ENCODE measurements at places on chromosomes 3 and 15.

- DNase-seq: no peak
Measured at GRCh38 chr15:87873516-87873915, 383.0 kb downstream of the NTRK3 start.

DNA sequence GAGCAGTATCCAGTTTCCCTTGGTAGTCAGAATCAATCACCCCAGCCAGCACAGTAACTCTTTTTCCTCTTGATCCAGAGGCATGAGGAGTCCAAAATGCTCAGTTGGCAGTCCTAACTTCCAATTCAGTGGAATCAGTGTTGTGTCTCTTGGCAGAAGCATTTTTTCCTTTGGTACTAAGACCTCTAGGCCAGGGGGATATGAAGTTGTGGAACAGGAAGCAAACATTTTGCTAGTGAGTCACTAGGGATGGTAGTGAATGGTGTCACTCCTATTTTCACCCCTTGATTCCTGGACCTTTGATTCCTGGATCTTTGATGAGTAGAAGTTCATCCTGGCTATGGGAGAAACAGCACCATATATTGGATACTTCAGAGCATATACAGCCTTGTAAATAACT is 70.5 kb upstream of the ALDH1A3 start:
- no peak for DNase-seq

- DNase-seq: peak; percentile 81
Measured at GRCh38 chr3:50121072-50122032, 32.6 kb downstream of the RBM5 start.

- DNase-seq: no peak
Measured at GRCh38 chr3:178304758-178305467, 231.3 kb upstream of the KCNMB2 start.

DNA sequence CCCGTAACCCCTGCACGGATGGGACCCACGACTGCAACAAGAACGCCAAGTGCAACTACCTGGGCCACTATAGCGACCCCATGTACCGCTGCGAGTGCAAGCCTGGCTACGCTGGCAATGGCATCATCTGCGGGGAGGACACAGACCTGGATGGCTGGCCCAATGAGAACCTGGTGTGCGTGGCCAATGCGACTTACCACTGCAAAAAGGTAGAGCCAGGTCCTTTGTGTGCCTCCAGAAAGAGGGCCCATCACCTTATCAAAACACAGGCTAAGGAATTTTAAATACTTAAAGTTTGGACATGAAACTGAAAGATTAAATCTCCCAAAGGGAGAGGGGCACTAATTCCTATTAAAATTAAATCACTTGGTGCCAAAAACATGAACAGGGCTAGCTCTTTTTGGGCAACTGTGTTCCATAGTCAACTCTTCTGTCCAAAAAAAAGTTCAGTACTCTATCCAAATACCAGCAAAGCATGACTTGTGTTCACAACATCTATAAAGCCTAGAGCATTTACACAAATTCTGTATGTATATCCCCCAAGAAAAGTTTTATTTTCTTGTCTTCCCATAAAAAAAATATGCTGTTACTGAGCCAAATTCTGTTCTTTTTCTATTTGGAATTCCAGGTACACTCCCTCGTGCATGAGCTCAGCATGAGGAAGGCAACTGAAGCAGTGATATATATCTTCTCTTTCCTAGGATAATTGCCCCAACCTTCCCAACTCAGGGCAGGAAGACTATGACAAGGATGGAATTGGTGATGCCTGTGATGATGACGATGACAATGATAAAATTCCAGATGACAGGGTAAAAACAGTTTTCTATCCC is 9.2 kb downstream of the THBS1 start:
- no peak for DNase-seq

- DNase-seq: no peak
Measured at GRCh38 chr3:127228866-127229265, 35.9 kb downstream of the PRR23E start.

- DNase-seq: no peak
Measured at GRCh38 chr15:39445931-39446330, 134.9 kb upstream of the THBS1 start.

- DNase-seq: no peak
Measured at GRCh38 chr15:71279757-71280141, 164.5 kb downstream of the THSD4 start.

DNA sequence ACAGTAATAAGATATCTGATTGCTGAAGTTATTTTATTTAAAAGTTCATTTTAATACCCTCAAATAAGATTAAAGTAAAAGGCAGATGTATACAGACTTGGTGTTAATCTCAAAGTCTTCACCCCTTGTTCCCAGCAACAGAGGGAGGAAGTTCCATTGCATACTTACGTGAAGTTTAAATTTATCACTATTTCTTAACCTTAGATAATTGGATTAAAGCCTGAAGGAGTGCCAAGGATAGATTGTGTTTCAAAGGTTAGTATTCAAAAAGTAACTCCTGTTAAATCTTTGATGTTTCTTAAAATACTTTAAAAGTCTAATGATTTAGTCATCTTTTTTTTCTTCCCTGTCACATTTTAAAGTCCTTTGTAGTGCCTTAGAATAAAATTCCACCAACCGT is 39.3 kb downstream of the ATP1B3 start:
- DNase-seq: no peak

GRCh38 chr3:188156056-188156455 is 2.1 kb downstream of the LPP start:
- DNase-seq: peak; percentile 36

GRCh38 chr3:37795431-37796061 is 66.1 kb upstream of the CTDSPL start:
- no peak for DNase-seq

DNA sequence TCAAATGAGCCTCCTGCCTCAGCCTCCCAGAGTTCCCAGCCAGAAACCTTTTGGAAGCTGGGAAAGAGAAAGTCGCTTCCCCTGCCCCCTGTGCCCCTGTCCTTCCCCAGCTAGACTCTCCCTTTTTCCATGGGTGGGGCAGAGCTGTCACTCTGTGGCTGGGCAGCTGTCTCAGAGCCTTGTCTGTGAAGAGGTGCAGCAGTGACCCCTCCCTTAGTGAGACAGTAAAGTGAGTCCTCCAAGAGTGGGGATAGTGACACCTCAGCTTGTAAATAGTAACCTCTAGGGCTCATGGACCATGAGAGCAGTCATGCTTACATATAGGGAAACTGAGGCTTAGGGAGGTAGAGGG is 76.3 kb downstream of the SMAD6 start:
- no peak for DNase-seq

GRCh38 chr3:101762041-101762646 is 16.9 kb upstream of the NXPE3 start:
- DNase-seq: no peak

DNA sequence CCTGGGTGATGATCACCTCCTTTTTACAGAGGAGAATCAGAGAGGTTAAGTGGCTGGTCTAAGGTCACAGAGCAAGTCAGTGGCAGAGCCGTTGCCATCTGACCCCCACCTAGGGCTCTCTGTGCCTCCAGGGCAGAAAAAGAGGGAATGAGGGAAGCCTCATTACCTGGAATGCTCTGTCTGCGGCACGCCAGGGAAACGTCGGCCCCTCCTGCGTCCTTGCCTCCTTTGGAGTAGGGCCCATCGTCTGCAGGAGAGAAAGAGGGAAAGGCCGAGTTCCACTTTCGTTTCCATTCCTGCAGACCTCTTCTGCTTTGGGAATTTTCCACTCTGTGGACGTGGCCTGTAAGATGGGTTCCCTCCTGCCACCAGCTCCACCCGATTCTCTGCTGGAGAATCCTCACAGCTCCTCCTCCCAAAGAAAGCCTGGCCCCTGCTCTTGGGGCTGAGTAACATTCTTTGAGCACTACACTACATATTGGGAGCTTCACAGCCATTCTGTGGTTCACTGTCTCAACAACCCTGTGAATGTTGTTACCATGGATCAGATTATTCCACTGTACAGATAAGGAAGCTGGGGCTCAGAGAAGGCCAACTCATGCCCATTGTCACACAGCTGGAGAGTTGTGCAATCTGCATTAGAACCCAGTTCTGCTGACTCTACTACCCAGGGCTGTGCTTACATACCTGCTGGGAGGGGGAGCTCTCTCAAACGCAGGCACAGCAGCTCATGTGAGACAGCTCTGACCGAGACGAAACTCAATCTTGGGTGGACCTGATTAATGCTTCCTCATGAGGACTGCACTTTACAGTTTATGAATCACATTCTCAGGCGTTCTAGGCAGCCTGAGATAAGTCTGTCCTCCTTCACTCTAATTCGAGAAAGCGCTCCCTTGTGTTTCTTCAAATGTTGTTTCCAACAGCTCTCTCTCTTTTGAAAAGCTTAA is 14.2 kb downstream of the GRIP2 start:
- peak; percentile 16 for DNase-seq

- peak; percentile 28 for DNase-seq
Measured at GRCh38 chr15:41502795-41503668, 9.4 kb downstream of the ITPKA start.

DNA sequence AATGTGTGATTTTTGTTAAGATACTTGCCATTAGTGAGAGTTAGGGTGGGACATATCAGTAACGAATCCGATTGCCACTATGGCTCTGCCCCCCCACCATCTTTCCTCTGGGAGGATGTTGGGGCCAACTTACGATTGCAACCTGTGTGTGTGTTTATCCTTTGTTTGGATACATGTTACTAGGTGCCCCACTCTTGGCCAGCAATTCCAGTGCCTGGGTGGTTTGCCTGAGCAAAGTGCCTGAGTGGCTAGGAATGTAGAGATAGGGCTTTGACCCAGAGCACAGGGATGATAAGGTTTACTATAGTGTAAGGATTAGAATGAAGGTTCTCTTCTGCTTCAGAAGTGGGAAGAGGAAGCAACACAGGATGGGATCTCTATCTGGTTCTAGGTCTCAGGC is 231.8 kb downstream of the TP63 start:
- no peak for DNase-seq

- no peak for DNase-seq
Measured at GRCh38 chr3:170734735-170735065, 135.3 kb downstream of the RPL22L1 start.

DNA sequence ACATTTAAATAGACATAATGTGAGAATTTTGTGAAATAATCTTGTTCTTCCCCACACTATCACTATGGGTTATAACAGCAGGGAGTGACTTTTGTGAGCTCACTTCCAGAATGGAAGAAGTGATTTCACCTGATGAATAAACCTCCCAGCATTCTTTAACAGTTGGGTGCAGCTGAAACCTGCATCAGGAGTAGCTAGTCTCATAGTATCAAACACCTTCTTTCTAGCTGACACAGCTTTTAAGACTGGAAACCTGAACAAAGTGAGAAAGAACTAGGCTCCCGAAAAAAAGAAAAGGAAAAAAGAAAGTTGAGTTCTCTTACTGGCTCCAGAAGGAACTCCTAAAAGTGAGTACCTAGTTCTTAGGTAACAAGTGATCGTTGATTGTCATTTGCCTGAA is 61.1 kb upstream of the UNC13C start:
- no peak for DNase-seq

GRCh38 chr3:191151653-191152052 is 47.4 kb upstream of the OSTN start:
- DNase-seq: no peak

DNA sequence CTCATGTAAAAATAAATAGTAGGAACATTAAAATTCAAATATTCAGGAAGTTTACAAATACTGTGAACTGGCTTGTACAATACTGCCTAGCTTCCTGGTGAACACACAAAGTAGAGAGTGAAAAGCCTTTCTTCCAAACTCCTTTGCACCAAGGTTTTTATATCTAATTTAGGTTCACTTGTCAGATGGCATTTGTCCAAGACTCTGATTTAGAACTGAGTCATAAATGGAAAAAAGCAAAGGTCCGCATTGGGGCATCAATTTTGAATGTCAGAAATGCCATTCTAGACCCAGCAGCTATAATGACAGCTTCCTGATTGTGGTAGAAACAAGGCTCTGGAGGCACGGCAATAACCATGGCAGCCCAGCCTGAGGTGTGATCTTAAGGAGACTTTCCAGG is 160.7 kb downstream of the PDE8A start:
- no peak for DNase-seq

DNA sequence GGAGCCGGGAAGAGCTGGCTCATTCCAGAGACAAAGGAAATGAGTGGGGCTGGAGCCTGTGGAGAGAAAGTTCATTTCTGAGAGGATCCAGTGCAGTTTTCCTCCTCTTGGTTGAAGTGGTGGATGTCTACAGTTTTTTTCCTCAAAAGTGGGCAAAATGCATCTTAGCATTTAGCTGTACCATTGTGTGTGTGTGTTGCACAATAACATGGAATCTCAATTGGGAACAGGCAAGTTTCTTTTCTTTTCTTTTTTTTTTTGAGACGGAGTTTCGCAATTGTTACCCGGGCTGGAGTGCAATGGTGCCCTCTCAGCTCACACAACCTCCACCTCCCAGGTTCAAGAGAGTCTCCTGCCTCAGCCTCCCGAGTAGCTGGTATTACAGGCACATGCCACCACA is 101.5 kb upstream of the UBE2E1 start:
- no peak for DNase-seq

GRCh38 chr15:37764733-37765191 is 169.7 kb upstream of the TMCO5A start:
- peak; percentile 39 for DNase-seq

GRCh38 chr3:46449755-46450552 is 14.8 kb downstream of the LTF start:
- DNase-seq: peak; percentile 11

DNA sequence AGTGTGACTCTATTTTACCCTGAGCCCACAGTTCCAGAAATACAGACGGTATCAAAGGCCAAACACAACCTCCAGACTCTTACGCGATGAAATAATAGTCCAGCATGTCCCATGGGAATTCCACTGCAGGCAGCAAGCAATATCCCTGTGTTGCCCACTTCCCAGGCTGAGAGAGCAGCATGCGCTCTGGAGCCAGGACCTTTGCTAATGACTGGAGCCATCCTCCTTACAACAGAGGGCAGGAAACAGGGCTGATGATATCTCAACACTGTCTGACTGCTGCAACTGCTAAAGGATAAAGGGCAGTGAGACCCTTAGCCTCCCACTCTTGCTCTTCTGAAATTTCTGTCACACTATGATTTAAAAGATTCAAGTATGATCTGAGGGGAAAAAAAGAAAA is 34.8 kb downstream of the MCF2L2 start:
- no peak for DNase-seq

DNA sequence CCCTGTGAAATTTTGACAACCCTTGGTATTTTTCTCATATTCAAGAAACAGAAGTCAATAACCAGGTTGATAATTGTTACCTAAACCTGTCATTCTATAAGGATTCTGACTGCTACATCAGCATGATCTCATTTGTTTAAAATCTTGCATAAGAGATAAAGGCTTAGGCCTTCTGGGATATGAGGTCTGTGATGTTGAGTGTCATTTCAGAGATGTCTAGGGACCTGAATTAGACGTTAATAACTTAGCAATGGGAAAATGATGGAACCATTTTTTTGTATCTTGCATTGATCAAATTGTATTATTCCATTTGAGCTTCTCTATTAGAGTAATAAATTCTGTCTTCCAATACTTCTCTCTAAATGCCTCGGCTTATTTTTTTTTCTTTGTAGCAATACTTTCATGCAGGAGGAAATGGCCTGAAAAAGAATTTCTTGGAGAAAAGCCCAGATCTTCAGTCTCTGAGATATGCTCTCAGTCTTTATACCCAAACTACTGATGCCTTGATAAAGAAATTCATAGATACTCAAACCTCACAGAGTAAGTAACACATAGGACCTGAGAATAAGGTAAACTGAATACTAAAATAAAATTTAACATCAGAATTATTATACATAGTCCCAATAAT is 589.3 kb downstream of the UNC13C start:
- no peak for DNase-seq

- DNase-seq: no peak
Measured at GRCh38 chr3:105094588-105094987, 272.1 kb upstream of the ALCAM start.

All from stimulated activated CD4-positive, alpha-beta T cell treated with anti-CD3 and anti-CD28 coated beads, Interleukin-15, amount 100 ng/mL, for 24 hours (primary cell).